Activated naive CD8-positive, alpha-beta T cell treated with anti-CD3 and anti-CD28 coated beads, Interleukin-2, amount 50 U/mL, for 24 hours (primary cell): ENCODE measurements at places on chromosomes 5 and 9.
A peak's percentile ranks its signal among the peaks of the same experiment; 100 is the strongest.

DNA sequence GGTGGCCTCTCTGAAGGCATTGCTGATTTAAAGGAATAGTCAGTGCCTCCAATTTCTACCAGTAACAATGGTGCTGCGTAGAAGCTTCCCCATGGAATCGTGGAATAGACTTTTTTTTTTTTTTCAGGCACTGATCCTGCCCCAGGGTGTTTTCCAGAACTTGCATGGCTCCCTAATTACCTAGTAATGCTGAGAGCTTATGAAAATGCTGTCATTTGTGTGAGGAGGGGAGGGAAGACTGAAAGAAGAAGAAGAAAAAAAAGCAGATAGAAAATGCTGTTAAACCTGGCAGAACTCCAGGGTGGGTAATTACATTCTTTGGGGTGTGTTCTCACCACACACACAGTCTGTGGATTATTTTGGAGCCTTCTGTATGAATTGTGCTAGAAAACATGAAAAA is 4.8 kb upstream of the GRIA1 start:
- H3K4me3 ChIP-seq = no peak overlapping the region
- no peaks in the 10 kb centered on the region for H3K36me3 ChIP-seq
- DNase-seq = no peak
- H3K27me3 ChIP-seq = peaks cover 8% of the 10 kb centered on the region
- no peaks in the 10 kb centered on the region for H3K4me1 ChIP-seq
- no peak overlapping the region for H3K27ac ChIP-seq

DNA sequence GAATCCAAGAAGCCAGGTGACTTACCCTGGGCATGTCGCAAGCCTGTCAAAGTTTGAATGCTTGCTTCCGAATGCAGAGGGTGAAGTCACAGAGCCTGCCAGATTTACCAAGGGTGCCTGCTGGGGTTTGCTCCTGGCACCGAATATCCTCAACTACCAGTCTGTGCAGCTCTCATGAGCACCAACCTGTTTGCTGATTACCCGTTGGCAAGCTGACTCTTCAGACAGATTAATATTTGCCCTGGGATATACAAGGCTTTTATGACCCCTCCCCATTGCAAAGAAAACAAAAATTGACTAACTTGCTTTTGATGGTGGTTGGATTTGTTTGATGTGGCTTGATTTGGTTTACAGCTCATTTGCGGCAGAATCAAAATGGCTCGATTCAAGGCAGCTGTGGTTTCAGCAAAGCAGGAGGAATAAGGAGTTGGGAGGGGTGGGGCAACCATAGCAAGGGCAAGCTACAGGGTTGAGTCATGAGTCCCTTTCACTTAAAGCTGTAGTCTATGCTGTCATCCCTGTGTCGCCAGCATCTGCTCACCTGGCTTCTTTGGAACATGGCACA is 82.3 kb upstream of the AGXT2 start:
- H3K27ac ChIP-seq = peak overlapping the region; percentile 78
- peak; percentile 30 for DNase-seq
- H3K4me3 ChIP-seq = peak overlapping the region; percentile 15
- no peaks in the 10 kb centered on the region for H3K36me3 ChIP-seq
- H3K4me1 ChIP-seq = peaks cover 20% of the 10 kb centered on the region

- H3K4me1 ChIP-seq = no peaks in the 10 kb centered on the region
- no peaks in the 10 kb centered on the region for H3K36me3 ChIP-seq
- H3K4me3 ChIP-seq = no peak overlapping the region
- no peak overlapping the region for H3K27ac ChIP-seq
- H3K27me3 ChIP-seq = no peaks in the 10 kb centered on the region
Observed at GRCh38 chr5:31392061-31392460, 139.8 kb downstream of the DROSHA start.

DNA sequence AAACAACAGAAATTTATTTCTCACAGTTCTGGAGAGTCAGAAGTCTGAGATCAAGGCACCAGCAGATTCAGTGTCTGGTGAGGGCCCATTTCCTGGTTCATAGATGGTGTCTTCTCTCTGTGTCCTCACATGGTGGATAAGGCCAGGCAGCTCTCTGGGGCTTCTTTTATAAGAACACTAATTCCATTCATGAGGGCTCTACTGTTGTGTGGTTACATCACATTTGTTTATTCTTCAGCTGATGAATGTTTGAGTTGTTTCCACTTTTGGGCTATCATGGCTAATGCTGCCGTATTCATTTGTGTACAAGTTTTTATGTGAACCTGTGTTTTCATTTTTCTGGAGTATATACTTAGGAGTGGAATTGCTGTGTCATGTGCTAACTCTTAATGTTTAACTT is 35.2 kb downstream of the DDX4 start:
- peaks cover 18% of the 10 kb centered on the region for H3K27me3 ChIP-seq
- H3K27ac ChIP-seq = no peak overlapping the region
- H3K4me3 ChIP-seq = no peak overlapping the region
- no peak for DNase-seq
